ENCODE measurements at places on chromosomes 11 and 22.

DNA sequence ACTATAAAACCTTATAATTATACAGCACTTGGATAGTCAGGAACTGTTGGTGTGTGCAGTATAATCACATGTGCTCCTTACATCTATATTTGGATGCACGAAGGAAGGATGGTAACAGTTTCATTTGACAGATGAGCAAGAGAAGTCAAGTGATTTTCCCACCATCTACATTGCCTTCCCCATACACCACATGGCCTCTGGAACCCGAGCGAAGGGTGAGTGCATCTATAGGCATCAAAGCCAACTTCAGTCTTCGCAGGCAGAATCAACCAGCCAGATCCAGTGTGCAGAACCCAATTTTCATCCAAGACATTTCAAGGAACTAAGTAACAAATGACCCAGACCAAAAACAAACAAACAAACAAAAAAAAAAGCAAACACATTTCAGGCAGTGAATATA, 85.1 kb upstream of the BLID start:
- no peak for DNase-seq

GRCh38 chr11:17217401-17217800, 9.6 kb upstream of the PIK3C2A start:
- DNase-seq, result no peak

DNA sequence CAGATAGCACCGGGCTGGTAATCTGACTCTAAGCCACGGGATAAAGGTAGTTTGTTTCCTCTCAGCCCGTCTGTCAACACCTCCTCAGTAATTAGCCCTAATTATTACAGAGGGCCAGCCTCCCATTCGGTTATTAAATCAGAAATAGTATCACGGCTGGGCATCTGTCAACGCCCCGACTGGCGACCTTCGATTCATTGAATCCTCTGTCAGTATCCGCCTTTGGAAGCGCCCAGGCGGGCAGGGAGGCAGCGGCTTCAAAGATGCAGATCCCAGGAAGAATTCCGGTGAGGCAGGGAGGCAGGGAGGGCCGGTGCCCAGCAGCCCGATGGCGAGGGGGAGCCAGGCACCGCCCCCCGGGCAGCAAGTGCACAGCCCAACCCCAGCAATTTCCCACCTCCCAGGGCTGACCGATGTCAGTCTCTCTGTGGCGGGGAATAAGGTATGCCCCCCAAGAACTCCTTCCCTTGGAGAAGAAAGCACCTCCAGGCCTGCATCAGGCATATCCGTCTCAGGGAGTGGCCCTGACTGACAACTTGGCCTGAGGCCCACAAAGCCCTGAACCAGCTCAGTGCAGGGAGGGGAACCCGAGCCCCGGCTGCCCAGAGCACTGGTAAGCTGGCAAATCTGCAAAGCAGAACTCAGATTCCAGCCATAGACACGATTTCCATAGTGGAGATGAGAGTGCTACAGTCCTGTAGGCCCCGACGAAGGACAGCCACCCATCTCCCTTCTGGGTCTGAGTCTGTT, 11.4 kb downstream of the GNB1L start:
- no peak for DNase-seq

DNA sequence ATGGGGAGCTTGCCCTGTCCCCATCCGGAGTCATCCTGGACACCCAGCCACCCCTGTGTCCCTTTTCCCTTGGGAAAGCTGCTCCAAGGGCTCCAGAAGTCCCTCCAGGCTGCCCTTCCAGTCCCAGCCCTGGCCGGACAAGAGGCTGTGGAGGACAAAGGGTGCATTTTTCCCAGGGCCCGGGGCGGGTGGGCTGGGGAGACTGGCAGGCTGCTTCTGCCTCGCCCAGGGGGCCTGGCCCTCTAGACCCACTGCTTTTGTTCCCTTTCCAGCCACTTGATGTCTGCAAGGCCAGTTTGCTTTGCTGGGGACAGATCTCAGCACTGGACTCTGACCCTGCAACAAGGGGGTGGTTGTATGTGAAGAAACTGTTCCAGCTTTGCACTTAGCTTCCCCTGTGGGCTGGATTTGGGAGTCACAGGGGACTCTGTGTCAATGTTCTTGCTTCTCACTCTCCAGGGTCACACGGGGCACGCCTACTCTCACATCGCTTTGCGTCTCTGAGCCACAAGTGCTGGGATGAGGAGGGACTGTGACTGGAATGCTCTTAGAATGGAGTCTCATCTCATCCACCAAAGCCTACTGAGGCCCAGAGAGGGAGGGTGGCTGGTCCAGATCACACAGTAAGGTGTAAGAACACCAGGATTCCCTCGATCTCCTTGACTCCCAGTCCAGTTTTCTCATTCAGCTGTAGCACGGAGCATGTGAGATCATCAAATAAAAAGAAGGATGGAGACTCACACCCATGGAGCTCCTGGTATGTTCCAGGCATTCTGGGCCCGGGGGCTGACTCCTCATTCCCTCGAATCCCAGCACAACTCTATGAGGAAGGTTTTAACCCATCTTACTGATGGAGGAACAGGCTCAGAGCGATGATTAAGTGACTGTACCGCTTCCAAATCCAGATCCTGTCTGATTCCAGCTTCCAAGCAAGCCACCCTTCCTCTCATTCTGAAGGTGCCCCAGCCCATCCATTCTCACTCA, 59.9 kb downstream of the FBXO7 start:
- no peak for DNase-seq

GRCh38 chr11:63892228-63892627, 24.7 kb downstream of the RCOR2 start:
- no peak for DNase-seq

GRCh38 chr22:38925571-38926041, 31.8 kb upstream of the APOBEC3A start:
- DNase-seq, result no peak

DNA sequence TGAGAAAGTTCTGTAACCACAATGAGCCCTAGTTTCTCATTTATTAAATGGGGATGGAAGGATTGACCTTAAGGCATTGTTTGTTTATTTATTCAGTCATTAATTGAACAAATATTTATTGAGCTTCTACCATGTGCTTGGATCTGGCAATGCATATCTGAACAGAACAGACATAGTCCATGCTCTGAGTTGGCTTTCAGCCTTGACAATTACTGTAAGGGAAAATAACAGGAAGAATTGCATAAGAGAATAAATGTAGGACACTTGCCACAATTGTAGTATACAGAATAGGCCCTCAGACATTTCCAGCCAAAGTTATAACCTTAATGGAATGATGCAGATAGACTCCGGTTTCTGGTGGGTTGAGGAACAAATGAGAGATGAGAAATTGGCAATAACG, 160.5 kb upstream of the TTC12 start:
- no peak for DNase-seq

DNA sequence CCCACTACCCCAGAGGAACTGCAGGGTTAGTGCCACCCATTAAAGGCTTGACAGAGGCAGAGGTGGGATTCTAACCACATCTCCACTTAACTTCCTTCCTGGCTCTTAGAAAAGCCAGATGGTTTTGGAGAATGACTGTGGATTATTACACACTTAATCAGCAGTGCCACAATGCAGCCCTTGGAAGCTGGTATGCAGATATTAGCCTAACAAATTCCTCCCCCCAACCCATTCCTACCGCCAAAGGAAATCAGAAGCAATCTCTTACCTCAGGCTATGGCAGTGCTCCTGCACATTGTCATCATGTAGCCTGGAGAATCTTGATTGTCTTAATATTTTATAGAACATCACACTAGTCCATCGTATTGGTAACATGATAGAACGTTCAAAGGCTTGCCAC, 23.2 kb upstream of the NRGN start:
- no peak for DNase-seq
